ENCODE measurements at places on chromosomes 16 and 17.

GRCh38 chr17:34486761-34487160 is 92.6 kb upstream of the TMEM132E start:
- no peak for DNase-seq

- no peak for DNase-seq
These were observed 71.0 kb upstream of the ATF7IP2 start for GRCh38 chr16:10314811-10315210.

DNA sequence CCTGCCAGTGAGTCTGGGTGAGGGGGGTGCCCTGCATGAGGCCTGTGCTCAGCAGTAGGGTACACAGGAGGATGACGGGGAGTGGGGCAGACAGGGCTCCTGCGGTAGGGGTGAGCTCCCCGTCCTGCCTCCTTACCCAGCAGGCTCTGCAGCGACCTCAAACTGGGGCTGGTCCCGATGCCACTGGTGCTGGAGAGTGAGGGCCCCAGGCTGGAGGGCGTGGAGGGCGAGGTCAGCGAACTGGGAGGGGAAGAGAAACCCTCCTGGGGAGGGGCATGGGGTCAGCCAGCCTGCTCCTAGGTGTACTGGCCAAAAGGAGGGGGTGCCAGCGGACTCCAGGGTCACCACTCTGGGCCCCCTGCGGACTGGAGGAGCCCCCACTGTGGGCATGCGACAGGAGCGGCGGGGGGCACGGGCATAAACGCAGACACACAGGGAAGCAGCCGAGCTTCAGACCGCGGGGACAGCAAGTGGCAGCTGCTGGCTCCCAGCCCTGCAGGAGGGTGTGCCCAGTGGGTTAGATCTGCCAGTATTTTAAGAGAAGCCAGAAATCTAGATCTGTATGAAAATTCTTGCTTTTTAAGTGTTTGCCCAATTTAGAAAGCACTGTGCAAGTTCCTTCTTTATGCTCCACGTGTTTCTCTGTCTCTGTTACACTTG is 9.0 kb upstream of the VASN start:
- no peak for DNase-seq

- no peak for DNase-seq
These were observed 143.7 kb upstream of the CDH5 start for GRCh38 chr16:66222756-66223155.

DNA sequence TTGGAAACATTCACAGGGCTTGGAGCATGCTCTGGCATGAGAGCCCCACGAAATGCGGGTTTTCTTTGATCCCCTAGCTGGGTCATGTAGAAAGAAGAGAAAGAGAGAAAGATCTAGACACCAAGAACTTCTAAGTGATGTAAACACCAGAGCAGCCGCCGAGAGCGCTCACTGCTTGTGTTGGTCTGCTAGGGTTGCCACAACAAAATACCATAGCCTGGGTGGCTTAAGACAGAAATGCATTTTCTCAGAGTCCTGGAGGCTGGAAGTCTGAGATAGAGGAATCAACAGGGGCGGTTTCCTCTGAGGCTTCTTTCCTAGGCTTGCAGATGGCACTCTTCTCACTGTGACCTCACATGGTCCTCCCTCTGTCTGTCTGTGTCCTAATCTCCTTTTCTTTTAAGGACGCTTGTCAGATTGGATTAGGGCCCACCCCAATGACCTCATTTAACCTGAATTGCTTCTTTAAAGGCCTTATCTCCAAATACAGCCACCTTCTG is 139.5 kb downstream of the CYLD start:
- DNase-seq, result no peak

DNA sequence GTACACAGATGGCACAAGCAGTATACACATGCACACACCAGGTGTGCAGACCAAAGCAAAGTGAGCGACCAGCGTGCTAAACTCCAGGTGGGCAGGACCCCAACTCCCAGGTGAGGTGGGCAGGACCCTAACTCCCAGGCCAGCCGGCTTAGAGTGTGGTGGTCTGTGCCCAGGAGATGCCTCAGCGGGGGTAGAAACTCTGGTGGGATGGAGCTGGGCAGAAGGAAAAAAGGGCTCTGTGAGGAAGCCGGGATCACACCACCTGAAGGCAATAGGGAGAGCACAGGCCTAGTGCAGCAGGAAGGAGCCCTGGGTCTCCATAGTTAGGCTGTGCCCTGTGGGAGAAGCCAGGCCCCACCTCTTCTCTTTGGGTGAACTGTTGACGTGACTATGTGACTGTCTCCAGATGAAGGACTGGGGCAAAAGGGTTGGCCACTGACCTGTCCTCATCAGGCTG is 1.6 kb upstream of the FOXJ1 start:
- no peak for DNase-seq

GRCh38 chr17:17109907-17110306 is 67.7 kb downstream of the MPRIP start:
- DNase-seq, result peak; percentile 14

DNA sequence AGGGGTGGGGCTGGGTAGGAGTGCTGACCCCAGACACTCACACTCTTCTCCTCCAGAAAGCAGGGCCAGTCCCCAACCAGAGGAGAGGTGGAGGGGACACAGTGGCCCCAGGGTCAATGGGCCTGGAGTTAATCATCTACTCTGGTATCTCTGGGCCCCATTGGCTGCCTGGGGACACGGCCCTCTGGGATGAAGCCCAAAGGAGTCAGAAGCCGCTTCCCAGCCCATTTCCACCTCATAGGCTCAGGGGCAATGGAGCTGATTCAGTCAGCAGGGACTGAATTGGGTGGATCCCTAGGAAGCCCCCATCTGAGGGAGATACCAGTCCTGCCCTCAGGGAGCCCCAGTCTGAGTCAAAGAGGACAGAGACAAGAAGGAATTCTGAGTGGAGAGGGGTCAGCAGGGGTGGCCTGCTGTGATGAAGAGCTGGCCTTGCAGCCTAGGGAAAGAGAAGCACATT is 2.9 kb upstream of the NAGS start:
- no peak for DNase-seq

GRCh38 chr17:17624741-17625140 is 33.2 kb upstream of the PEMT start:
- DNase-seq, result no peak

DNA sequence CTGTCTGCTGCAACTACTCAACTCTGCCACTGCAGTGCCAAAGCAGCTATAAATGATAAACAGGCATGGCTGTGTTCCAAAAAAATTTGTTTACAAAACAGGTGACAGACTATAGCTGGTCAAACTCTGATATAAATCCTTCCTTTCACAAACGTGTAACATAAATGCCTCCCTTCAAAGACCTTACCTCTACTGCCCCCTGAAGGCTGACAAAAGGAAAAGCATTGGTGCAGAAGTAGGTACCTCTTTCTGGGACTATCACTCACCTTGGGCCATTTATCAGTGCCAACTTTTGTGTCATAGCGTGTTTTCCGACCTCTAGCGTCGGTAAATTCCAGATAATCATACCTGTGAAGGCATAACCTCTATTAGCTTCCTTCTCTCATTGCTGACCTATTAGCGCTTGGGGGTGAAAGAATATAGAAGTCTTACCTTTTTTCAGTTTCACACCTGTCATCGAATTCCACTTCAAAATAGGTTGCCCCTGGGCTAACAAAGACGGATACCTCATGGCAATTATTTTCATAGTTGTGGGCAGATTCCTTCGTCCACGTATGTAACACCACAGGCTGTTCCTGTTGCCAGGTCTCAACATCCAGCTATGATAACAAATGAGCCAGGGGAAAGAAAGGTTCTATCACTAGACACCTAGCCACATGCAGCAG is 67.9 kb downstream of the ZZEF1 start:
- peak; percentile 7 for DNase-seq

All from naive thymus-derived CD8-positive, alpha-beta T cell (primary cell).